ENCODE measurements at places on chromosomes 2 and 18. TPM values are rescaled to one million over a fixed set of nuclear protein-coding genes. Genes with fewer than 3 reads are reported as not detected.

Gene GALNT14
- total RNA-seq: 0.42 TPM

Gene IMPA2
- total RNA-seq: 19.1 TPM

Gene IL1A
- 0.23 TPM for total RNA-seq

Gene TCF23
- total RNA-seq: not detected

Gene LYG2
- total RNA-seq: not detected

Gene SH3BP4
- total RNA-seq: 0.12 TPM

Gene TMEM169
- 0.75 TPM for total RNA-seq

Gene NEUROD1
- total RNA-seq: not detected

Gene ACSL3
- total RNA-seq: 58.7 TPM

Gene OR6B2
- not detected for total RNA-seq

Gene FKBP7
- 4.1 TPM for total RNA-seq

Gene SCN9A
- not detected for total RNA-seq

Gene PSMD1
- total RNA-seq: 89.1 TPM

Gene KLHL29
- total RNA-seq: 0.12 TPM

Gene PAX8
- 2.1 TPM for total RNA-seq

Gene GPR17
- total RNA-seq: not detected

Gene PROKR1
- total RNA-seq: not detected

Gene EFEMP1
- total RNA-seq: not detected

Gene COLEC12
- not detected for total RNA-seq

Gene ANKRD23
- 14.8 TPM for total RNA-seq

Gene AAK1
- total RNA-seq: 94.0 TPM

Gene IL1RL2
- total RNA-seq: not detected

Gene SKOR2
- not detected for total RNA-seq

Gene FOSL2
- 56.2 TPM for total RNA-seq

Gene CD207
- total RNA-seq: not detected

Gene RGPD4
- 0.35 TPM for total RNA-seq

Gene NEURL3
- 0.52 TPM for total RNA-seq

Gene HNRNPA3
- 298 TPM for total RNA-seq

Gene KCNG3
- total RNA-seq: not detected

Gene MATN3
- total RNA-seq: not detected

Gene RIT2
- not detected for total RNA-seq

Gene TEX44
- total RNA-seq: not detected

Gene ACMSD
- not detected for total RNA-seq

Gene REG3G
- total RNA-seq: not detected

Gene TMEM17
- total RNA-seq: 0.26 TPM

Gene PROC
- total RNA-seq: 0.30 TPM

Gene PARD3B
- not detected for total RNA-seq

Gene RAB6C
- total RNA-seq: not detected

Gene TUBA3D
- total RNA-seq: not detected

Gene ANKRD36
- 85.4 TPM for total RNA-seq

Gene PDE1A
- total RNA-seq: not detected

Gene EMX1
- not detected for total RNA-seq

Gene DLX2
- total RNA-seq: 0.12 TPM

Gene SPR
- total RNA-seq: 3.1 TPM

Gene ABCB6
- total RNA-seq: 15.2 TPM

Gene SLC5A7
- not detected for total RNA-seq

Gene FOXD4L1
- total RNA-seq: 0.23 TPM

Gene QPCT
- total RNA-seq: 1.9 TPM

Gene CFC1
- not detected for total RNA-seq

Gene RTP5
- not detected for total RNA-seq

Gene KCNK3
- not detected for total RNA-seq

Gene GKN1
- not detected for total RNA-seq

Gene POTEJ
- total RNA-seq: not detected

Gene MTIF2
- total RNA-seq: 33.5 TPM

Gene MAPK4
- total RNA-seq: not detected

Gene IL1R1
- total RNA-seq: 0.41 TPM

Gene TUBB8B
- total RNA-seq: not detected

Gene SCN7A
- not detected for total RNA-seq

Measured in activated CD8-positive, alpha-beta memory T cell treated with anti-CD3 and anti-CD28 coated beads, Interleukin-2, amount 10 ng/mL, durations not matched to agents 7 days and 5 days (primary cell).